Thoracic aorta endothelial cell (primary cell): ENCODE measurements at places on chromosomes 2 and 18. TPM values are rescaled to one million over a fixed set of nuclear protein-coding genes. Genes with fewer than 3 reads are reported as not detected.

Gene FAM237A
- not detected in 2 replicates for total RNA-seq

Gene PLGLB1
- 1.7 TPM in 1 of 2 replicates, not detected in the other for total RNA-seq

Gene TSGA10
- 1.3 and 2.7 TPM in 2 replicates for total RNA-seq

Gene SERPINB5
- not detected in 2 replicates for total RNA-seq

Gene PLGLB2
- 1.5 and 2.7 TPM in 2 replicates for total RNA-seq

Gene EHD3
- 3.7 and 5.2 TPM in 2 replicates for total RNA-seq

Gene TUBA3E
- not detected in 2 replicates for total RNA-seq

Gene CNTNAP5
- not detected in 2 replicates for total RNA-seq

Gene KDM3A
- total RNA-seq, result 32.7 and 40.3 TPM in 2 replicates

Gene NTSR2
- not detected in 2 replicates for total RNA-seq

Gene CENPO
- 34.0 and 45.3 TPM in 2 replicates for total RNA-seq

Gene PLEKHH2
- total RNA-seq, result 0.40 and 1.2 TPM in 2 replicates

Gene VWC2L
- not detected in 2 replicates for total RNA-seq

Gene POTEI
- 0.07 and 0.66 TPM in 2 replicates for total RNA-seq

Gene KYNU
- 0.43 TPM in 1 of 2 replicates, not detected in the other for total RNA-seq

Gene EXOC6B
- 38.2 and 54.7 TPM in 2 replicates for total RNA-seq

Gene DNAH6
- under 0.01 and 0.14 TPM in 2 replicates for total RNA-seq

Gene SCTR
- total RNA-seq, result not detected in 2 replicates

Gene TMEM198
- total RNA-seq, result not detected in 2 replicates

Gene KCNG2
- total RNA-seq, result not detected in 2 replicates

Gene KLHL41
- total RNA-seq, result 0.29 and 0.40 TPM in 2 replicates

Gene HS1BP3
- total RNA-seq, result 24.7 and 28.5 TPM in 2 replicates

Gene ANKRD30B
- total RNA-seq, result not detected in 2 replicates
